Activated naive CD8-positive, alpha-beta T cell treated with anti-CD3 and anti-CD28 coated beads, Interleukin-2, amount 10 ng/mL, durations not matched to agents 7 days and 5 days (primary cell): ENCODE measurements at places on chromosomes 1 and 21. TPM values are rescaled to one million over a fixed set of nuclear protein-coding genes. Genes with fewer than 3 reads are reported as not detected.

DNA sequence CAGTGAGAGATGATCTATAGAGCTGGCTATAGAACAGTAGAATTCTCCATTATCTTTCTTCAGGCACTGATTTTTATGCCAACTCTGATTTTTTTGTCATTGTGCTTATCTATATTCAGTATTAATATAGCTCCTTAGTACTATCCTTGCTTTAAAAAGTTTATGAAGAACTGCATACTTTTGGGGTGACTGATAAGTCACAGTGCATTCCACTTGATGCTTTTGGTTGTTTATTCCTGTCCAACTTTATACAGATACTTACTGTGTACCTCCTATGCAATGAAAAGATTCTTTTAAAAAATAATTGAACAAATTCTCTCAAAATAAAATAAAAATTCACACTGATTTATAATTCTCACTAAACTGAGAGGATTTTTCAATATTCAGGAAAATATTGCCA is 71.6 kb downstream of the COL24A1 start:
- DNase-seq, result no peak

DNA sequence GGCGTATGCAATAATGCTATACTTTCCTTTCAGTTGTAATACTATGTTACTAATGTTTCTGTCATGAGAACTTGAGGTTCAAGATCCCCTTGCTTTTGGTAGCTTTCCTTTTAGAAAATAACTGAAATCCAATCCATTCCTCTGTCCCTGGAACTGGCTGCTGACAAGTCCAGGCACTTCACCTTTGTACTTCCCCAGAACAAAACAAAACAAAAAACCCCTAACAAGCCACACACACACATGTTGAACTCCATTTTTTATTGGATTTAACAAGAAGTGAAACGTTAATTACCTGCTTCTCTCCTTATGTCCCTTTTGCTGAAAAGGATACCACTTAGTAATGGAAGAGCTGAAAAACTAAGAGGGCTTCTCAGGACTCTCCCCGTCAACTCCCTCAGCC is 26.1 kb upstream of the SDC3 start:
- DNase-seq, result no peak

DNA sequence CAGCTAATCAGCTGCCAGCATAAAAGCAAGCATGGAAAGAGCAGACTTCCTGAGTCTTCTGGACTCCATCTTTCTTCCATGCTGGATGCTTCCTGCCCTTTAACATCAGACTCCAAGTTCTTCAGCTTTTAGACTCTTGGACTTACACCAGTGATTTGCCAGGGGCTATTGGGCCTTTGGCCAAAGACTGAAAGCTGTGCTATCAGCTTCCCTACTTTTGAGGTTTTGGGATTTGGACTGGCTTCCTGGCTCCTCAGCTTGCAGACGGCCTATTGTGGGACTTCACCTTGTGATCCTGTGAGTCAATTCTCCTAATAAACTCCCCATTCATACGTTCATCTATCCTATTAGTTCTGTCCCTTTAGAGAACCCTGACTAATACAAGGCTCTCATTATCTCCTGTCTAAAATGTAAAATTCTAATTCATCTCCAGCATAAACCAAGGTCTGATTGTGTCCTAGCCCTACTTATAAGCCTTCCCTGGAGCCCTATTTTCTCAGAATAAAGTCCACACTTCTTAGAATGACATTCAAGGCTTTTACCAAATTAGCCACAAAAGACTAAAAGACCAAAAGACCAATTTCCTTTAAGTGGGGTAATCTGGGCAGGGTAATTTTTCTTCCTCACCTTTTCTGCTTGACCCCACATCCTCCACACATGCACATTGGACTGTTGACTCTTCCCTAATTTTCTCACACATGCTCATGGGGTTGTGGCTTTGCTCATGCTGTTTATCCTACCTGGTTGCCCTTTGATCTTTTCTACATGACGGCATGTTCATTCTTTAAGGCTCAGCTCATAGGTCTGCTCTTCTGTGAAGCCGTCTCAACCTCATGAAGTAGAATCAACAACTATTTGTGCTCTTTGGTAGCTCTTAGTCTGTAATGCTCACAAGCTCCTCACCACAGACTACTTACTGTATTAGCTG is 18.1 kb upstream of the ENAH start:
- DNase-seq, result no peak

GRCh38 chr1:154320882-154321608 is at the start of gene AQP10:
Gene AQP10 (plus strand): TSS chr1:154321093. CDS start chr1:154321156, 63 bp downstream.
- no peak for DNase-seq

DNA sequence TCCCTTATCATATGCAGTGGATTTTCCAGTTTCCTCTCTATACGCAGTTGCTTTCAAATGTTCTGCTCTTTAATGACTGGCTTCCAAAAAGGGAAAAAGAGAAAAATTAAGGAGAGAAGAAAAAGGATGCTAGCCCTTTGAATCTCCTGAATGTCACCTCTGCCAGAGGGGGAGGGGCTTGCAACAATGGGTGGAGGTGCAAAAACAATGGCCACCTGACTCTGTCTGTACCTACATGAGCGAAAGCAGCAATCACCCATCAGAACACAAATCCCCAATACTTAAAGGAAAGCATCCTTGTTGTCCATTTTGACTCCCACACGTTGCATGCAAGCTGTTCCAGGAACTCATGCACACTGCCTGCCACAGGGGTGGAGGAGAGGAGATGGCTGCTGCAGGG is 61.2 kb downstream of the CCDC30 start:
- DNase-seq, result no peak

The ITGB2 gene
- total RNA-seq, result 452 TPM

DNA sequence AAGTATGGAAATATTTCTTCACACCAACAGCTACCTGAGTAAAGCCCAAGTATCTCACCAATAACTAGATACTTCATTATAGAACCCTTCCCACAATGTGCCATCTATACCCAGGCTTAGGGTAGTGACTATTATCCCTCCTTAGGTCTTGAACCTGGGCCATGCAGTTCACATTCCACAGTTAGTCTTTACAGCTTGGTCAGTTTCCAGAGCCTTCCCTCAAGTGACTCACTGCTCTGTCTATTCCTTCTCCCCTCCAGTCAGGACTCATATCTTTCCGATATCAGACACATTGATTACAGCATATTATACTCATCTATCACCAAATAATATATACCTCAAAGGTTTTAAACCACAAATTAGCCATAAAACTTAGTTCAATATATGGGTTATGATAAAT is 23.6 kb downstream of the VAMP4 start:
- no peak for DNase-seq

The LCE2A gene
- not detected for total RNA-seq

The GNG4 gene
- total RNA-seq, result not detected

- DNase-seq, result no peak
Measured at GRCh38 chr21:33308586-33309490, 15.9 kb upstream of the IFNAR1 start.

The MRPL37 gene
- 71.8 TPM for total RNA-seq

DNA sequence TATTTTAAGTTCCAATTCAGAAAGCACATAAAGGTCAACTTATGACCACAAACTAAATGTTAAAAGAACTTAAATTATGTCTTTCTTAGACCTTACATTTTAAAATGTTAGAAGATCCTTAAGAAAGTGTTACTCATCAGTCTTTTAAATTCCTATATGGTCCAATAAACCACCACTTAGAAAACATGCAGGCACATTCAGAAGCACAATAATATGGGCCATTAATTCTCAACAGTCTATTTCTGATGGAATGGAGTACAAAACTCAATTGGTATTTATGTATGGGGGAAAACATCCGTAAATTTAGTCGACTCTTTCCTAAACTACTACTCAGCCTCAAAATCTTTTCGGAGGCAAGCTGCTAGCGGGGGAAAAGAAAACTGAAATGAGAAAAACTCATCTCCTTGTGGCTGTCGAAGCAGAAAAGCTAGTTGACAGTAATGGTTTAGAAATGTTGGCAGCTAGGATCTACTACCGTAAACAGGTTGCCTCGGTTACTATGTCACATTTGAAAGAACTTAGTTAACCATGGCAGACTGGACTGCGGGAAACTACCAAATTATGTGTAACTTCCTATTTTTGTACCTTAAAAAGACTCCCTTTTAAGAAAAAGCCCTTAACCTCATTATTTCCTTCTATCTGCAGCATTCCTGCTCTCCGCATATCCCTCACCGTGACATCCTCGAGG is 1.0 kb downstream of the TRMT1L start:
- no peak for DNase-seq

DNA sequence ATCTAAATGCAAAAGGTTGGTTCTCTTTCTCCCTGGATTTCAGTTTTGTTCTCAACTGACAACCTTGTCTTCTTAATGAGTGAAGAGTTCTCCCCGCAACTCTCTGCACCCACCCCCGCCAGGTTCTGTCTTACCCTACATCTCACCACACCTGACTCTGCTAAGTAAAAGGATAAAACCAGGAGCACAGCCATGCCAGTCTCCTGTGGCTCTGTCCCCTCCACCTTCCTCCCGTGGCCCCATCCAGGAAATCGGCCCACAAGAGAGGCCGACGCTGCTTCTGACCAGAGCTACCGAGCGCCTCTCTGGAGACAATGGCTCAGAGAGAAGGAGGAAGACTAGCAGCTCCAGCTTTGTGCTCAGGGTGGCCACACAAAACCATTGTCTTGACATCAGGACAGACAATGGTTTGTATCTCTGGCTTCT is 72.2 kb downstream of the PLEKHA6 start:
- no peak for DNase-seq

The ERG gene
- not detected for total RNA-seq

GRCh38 chr1:58942759-58943191 is 158.9 kb upstream of the JUN start:
- DNase-seq, result no peak

The GORAB gene
- 17.4 TPM for total RNA-seq

DNA sequence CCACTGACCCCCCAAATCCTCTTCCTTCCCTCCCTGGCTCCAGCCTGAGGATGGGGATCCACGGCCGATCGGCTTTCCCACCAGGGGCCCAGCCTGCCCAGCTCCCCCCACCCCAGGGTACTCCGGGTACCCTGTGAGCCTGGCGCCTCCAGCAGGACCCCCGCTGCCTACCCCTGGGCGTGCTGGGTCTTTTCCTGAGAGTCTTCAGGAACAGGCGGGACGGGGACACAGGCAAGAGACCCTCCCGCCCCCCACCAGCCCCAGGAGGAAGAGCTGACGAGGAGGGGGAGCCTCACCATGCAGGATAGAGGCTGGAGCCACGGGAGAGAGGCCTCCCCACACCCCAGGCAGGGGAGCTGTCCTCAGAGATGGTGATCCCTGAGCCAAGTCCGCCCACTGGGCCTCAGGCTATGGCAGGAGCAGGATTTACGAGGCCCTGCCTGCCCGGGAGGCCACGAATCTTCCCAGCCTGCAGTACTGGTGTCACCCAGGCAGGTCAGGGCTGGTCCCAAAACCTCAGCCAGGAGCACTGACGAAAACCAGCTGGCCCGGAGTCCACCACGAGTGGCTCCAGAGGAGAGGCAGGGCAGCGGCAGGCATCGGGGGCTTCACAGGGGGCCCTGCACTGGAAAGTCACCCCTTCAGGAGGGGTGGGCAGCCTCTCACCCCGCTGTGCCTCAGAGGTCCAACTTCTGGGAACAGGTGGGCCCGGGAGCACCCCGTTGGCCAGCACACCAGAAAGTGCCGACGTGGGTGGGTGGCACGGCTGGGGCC is 58.0 kb downstream of the MEGF6 start:
- DNase-seq, result no peak

DNA sequence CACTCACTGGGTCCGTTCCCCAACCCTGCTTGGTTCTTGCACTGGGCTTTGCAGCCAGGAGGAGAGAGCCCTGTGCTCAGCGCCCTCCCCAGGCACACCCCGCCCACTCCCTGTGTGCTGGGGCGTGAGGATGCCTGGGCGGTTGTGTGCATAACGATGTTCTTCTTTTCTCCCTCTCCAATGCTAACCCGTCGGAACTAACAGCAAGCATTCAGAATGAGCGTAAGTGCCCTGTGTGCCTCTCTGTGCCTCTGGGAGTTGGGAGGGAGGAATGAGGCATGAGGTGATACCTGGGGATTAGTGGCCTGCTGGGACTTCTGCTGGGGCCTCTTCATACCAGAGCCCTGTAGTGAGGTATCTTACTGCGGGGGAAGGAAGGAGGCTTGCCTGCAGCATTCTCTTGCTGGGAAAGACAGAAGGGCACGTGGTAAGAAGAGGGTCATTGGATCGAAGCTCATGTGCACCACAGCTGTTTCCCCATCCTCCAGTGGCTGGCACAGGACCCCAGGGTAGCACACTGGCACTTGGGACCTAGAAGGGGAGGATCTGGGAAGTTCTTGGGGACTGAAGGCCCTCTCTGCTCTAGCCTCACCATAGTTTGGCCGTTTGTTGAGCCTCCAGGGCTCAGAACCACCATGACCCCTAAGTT is 79.8 kb downstream of the NFASC start:
- no peak for DNase-seq

DNA sequence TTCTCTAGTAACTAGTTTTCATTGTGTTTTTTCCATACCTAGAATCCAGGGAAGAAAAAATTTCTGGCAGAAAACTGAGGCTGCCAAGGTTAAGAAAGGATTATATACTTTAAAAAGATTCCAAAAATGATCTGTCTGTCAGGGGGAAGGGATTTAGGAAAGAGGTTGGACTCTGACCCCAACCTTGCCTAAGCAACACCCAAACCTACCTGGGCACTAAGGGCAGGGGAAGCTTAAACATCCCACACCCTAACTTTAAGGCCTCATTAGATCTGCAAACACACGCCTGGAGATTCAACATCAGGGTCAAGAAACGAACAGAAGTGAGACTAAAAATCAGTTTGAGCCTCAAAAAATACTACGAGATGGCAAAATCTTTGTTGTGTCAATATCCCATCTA is 19.4 kb downstream of the KDM5B start:
- DNase-seq, result no peak

- DNase-seq, result no peak
Measured at GRCh38 chr1:13945856-13946255, 245.9 kb downstream of the PRDM2 start.

- DNase-seq, result no peak
Measured at GRCh38 chr1:2875707-2876561, 74.4 kb upstream of the TTC34 start.

The ARHGEF2 gene
- total RNA-seq, result 151 TPM

DNA sequence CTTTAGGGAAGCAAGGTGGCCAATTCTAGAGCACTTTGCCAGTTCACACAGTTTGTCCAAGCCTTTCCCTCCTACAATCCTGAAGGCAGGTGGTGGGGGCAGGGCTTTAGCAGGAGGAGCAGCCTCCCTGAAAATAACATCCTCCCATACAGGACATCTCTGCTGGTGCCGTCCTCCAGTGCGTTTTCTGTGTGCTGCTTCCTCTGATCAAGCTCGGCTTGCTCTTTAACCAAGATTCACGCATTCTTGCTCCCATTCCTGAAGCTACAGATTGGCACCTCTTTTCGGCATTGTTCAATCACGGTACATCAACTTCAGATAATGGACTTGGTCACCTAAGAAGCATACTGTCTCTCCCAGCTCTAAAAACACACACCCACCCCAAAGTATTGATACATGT is 7.5 kb upstream of the DPT start:
- no peak for DNase-seq

DNA sequence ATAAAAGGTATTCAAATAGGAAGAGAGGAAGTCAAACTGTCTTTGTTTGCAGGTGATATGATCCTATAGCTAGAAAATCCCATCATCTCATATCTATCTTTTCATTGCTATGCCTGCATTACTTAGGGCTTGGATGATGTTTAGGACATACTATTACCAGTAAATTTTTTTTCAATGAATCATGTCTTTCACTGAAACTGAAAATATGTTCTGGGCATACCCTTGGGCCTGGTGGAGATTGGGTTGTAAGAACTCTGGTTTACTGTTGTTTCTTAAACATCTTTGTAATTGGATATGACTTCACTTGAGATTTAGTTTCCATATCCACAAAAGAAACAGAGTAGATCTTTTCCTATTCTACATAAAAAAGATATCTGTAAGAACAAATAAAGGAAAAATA is 502.2 kb upstream of the PRMT6 start:
- DNase-seq, result no peak

GRCh38 chr1:33089457-33089856 is 8.5 kb downstream of the AZIN2 start:
- no peak for DNase-seq

The MX2 gene
- total RNA-seq, result 106 TPM
